ENCODE measurements at places on chromosomes 13 and 19.

DNA sequence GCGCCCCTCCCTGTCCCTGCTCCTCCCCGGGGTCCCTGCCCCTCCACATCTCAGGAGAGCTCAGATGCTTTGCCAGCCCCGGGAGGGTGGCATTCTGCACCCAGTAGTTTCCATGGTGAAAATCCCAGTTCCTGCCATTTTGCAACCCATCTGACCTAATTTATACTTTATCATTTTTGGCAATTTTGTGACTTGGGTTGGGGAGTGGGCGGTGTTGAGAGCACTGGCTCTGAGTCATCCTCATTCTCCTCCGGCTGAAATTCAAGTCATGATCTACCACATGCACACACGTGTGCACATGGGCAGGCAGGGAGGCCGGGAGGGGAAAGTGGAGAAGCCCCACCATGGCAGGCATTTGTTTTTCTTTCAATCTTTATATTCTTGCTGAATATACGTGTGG lies 208.6 kb downstream of the URI1 start:
- DNase-seq, result no peak

- DNase-seq, result no peak
These were observed 19.2 kb upstream of the LPAR6 start for GRCh38 chr13:48431987-48432615.

DNA sequence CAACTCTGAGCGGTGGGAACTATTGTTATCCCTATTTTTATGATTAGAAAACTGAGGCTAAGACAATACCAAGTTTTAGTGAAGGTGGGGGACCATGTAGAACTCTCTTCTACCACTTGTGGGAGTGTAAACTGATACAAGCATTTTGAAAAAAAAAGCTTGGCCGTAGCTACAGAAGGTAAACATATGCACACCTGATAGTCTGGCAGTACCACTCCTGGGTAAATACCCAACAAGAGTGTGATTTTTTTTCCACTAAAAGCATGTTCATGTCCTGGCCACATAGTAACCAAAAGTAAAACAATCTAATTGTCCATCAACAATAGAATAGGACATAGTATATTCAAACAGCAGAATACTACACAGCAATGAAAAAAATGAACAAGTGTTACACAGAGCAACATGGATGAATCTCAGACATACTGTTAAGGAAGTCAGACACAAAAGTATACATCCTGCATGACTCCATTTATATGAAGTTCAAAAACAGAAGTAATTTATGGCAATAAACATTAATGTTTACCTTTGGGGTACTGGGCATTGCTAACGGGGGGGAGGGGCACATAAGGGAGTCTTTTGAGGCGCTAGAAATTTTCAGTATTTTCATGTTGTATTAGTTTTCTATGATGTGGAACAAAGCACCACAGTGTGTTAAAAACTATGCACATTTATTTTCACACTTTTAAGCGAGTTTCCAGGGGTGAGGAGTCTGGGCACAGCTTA lies 6.4 kb upstream of the SPATA13 start:
- DNase-seq, result no peak

DNA sequence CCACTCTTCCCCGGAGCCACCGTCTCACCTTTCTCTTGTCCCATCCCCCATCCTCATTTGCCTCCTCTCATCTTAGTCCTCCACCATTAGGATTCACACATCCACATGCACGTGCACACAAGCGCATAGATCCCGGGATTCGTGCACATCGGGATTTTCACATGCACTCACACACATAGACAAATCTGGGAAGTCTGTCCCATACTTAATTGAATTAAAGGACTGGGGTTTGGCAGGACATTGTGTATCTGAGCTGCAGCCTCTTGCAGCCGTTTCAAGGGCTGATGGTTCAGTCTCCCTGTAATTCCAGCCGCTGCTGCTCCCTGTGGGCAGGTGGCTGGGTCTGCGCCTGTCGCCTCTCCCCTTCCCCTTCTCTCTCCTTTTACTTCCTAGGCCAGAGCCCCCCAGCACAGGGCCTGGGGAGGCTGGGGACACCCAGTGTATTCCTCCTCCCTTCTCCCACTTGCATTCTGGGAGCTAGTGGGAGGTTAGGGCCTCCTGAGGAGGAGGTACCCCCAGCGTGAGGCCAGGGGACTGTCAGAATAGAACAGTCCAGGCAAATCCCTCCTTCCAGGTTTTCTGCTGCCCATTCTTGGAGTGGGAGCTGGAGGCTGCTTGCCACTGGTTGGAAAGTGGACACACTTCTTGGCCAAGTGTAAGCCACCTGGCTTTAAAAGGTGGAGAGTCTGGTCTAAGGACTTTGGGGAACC lies 43.6 kb downstream of the LYL1 start:
- no peak for DNase-seq

DNA sequence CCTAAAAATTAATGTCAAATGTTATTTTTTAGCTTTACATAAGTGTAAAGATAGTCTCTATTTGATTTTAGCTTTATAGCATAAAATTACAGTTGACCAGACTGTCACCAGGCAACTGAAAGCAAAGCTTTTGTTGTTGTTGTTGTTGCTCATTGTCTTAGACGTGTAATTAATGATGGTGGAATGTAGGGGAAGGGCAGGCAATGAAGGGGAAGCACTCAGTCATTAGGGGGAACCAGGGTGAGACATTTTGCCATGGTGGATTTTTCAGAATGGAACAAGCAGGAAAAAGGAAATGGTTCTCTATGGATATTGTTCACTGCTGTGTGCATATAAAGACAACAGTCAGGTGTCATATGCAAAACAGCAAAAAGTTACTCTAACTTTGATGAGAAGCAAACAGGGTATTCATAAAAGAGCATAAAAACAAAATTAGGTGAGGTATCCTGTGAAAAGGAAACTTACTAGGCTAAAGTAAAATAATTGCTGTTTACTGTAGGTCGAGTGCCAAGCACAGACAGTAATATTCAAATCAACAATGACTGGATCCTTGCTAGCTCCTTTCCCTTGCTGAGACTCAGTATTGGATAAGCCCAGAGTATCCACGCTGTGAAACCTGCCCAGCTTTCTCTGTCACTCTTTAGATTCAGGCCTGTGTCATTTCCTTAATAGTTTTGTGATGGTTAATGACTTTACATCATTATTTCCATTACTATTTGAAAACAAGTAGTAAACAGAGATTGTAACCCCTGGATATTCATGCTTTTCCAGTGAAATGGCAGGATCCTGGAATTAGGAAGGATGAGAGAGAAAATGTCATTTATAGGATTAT lies 110.5 kb downstream of the LRCH1 start:
- no peak for DNase-seq

Data from NCI-H1105 (cell line).